ENCODE measurements at places on chromosomes 4 and X.

- no peak for DNase-seq
Measured at GRCh38 chr4:68021185-68021584, 57.9 kb upstream of the TMPRSS11A start.

DNA sequence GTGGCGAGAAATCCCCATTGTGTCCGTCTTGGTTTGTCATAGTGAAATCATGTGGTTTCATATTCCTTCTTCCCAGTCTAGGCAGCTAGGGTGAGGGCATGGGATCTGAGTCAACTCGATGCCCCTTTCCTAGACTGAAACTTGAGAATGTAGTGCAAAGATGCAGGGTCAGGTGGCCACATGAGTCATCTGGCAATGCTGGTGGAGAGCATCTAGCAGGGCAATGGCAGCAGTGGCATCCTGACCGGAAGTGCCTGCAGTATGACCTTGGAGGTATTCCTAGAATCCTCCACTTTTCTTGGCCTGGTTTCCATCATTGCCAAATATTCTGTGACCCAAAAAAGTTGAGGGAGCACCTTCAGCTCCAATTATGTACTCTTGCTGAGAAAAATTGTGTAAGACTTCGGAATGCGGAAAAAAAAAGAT is 39.1 kb upstream of the TMEM184C start:
- no peak for DNase-seq

GRCh38 chr4:86091201-86091600 is 268.7 kb downstream of the MAPK10 start:
- no peak for DNase-seq

DNA sequence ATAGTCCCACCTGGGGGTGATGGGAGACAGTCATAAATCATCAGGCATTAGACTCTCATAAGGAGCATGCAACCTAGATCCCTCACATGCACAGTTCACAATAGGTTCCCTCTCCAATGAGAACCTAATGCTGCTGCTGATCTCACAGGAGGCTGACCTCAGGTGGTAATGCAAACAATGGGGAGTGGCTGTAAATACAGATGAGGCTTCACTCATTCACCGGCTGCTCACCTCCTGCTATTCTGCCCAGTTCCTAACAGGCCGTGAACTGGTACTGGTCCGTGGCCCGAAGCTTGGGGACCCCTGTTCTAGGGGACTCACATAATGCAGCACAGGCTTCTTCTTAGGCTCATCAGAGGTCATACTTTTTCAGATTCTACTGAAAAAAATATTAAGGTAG is 625.9 kb upstream of the AGA start:
- DNase-seq, result no peak

Data from activated naive CD4-positive, alpha-beta T cell (primary cell).